Vein endothelial cell (primary cell): ENCODE measurements at places on chromosomes 6 and 20. TPM values are rescaled to one million over a fixed set of nuclear protein-coding genes. Genes with fewer than 3 reads are reported as not detected.

ATP6V1G2 gene
- total RNA-seq, result 0.33 and 1.2 TPM in 2 replicates

CCDC170 gene
- total RNA-seq, result under 0.01 and 0.57 TPM in 2 replicates

RCAN2 gene
- 0.33 and 1.5 TPM in 2 replicates for total RNA-seq

MCHR2 gene
- total RNA-seq, result not detected in 2 replicates

TDRD6 gene
- total RNA-seq, result under 0.01 TPM in 2 replicates
